ENCODE measurements at places on chromosomes 7 and 10. TPM values are rescaled to one million over a fixed set of nuclear protein-coding genes. Genes with fewer than 3 reads are reported as not detected.

The SYNPO2L gene
- 33.6 TPM for polyA plus RNA-seq

The CXCL12 gene
- 30.6 TPM for polyA plus RNA-seq

The EXOSC1 gene
- polyA plus RNA-seq = 56.5 TPM

The MSMB gene
- polyA plus RNA-seq = not detected

The FAM20C gene
- polyA plus RNA-seq = 4.9 TPM

The HABP2 gene
- not detected for polyA plus RNA-seq

The SCIN gene
- not detected for polyA plus RNA-seq

The PDZD7 gene
- polyA plus RNA-seq = 2.4 TPM

The SORCS1 gene
- 45.6 TPM for polyA plus RNA-seq

The CDH23 gene
- 0.05 TPM for polyA plus RNA-seq

The GIMAP7 gene
- polyA plus RNA-seq = not detected

The DPCD gene
- 146 TPM for polyA plus RNA-seq

The RALA gene
- 44.4 TPM for polyA plus RNA-seq

The TSPAN33 gene
- polyA plus RNA-seq = 15.6 TPM

The TECTB gene
- polyA plus RNA-seq = not detected

The NUDCD3 gene
- polyA plus RNA-seq = 98.7 TPM

The SYCE1 gene
- not detected for polyA plus RNA-seq

The CCL24 gene
- not detected for polyA plus RNA-seq

The GNAT3 gene
- not detected for polyA plus RNA-seq

Measured in cardiac muscle cell (in vitro differentiated cells and primary cell).